ENCODE measurements at places on chromosomes 4 and X.

- no peak for DNase-seq
Measured at GRCh38 chr4:740656-741282, 35.1 kb downstream of the PCGF3 start.

DNA sequence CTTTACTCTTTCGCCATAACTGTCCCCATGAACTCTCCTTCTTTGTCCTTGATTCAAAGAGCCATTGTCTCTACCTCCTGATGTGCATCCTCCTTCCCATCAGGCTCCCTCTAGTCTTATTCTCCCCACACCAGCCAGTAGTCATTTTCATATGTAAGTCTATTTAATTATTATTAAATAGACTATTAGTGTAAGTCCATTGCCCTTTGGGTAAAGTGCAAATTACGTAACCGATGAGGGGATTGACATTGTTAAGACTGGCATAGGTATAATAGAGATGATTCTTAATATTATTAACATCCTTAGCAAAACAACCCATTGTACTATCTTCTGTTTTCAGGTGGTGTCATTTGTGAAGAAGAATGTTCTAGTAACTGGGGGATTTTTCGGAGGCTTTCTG, 16.7 kb downstream of the CMC4 start:
- DNase-seq, result no peak

DNA sequence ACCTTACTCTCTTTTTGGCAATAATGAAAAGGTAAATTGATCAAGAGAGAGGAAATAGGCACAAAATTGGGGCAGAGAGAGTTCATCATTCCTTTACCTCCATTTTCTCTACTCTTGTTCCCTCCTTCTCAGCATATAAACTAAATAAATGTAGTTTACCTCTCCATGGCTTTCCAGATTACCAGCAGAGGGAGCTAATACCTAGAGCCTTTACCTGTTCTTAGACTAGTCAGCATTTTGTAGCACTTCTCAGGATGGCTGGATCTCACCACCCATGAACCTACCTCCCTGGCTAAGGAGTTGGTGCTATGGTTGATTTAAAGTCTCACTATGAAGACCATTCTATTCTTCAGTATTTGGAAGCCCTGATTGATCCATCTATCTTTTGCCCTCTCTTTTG, 15.7 kb downstream of the OFD1 start:
- no peak for DNase-seq

DNA sequence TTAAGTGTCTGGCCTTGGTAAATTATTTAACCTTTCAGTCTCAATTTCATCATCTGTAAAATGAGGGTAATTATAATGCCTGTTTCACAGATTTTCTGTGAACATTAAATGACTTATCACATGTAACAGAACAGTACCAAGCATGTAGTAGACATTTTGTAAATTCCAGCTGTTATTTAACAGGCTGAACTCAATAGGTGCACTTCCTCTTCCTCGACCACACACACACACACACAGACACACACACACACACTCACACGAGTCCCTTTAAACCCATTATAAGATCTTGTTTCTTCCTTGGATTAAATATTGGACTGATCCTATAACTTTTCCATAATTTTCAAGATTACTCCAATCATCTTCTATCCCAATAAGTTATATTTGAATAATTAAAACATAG, 53.4 kb upstream of the COL25A1 start:
- DNase-seq, result no peak

GRCh38 chr4:48102303-48102702, 31.7 kb downstream of the TXK start:
- no peak for DNase-seq

DNA sequence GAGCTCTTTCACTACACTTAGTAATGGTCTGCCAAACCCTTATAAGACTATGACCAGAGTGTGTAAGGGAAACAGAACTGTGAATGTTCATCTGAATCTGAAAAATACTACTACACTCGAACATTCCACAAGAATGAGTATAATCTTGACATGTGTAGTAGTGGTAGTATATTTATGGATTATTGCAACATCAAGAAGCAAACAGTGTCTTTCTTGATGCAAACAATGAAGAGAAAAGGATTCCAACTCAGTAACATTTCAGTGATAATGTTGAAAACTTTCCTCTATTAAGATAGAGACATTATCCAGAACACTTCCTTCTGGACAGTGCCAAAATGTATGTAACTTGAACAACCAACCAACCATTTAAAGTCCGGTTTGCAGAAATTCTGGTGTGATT, 394.7 kb upstream of the CPEB2 start:
- DNase-seq, result no peak

DNA sequence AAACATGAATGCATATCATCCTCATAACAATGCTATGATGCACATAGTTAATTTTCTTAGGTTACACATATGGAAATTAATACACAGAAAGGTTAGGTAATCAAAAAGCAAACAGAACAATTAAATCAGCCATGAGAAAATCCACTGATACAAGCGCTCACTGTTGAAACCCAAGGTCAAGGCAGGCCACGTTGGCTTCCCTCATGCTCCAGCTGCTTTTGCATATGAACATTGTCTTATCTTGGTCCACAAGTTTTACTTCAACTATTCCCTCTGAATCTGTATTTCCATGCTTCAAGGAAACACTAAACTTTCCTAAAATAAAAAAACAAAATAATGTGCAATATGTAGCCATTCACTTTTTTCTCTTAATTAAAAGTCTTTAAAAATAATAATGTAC, 34.5 kb upstream of the PLA2G12A start:
- no peak for DNase-seq

- no peak for DNase-seq
Measured at GRCh38 chr4:123503698-123504363, 107.2 kb downstream of the SPRY1 start.

- DNase-seq, result no peak
Measured at GRCh38 chr4:154367659-154368058, 123.9 kb downstream of the DCHS2 start.

DNA sequence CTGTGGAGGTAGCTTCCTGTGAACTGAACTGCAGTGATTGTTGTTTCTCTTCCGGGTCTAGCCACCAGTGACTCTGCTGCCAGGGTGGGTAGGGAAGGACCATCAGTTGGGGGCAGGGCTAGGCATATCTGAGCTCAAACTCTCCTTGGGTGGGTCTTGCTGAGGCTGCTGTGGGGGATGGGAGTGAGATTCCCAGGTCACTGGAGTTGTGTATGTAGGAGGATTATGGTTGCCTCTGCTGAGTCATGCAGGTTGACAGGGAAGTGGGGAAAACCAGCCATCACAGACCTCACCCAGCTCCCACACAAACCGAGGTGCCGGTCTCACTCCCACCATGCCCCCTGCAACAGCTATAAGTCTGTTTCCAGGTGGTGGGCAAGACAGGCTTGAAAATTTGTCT, 1937.8 kb downstream of the PCDH7 start:
- no peak for DNase-seq

GRCh38 chrX:154040863-154041262, 21.2 kb upstream of the IRAK1 start:
- no peak for DNase-seq
